ENCODE measurements at places on chromosomes 11 and 22. TPM values are rescaled to one million over a fixed set of nuclear protein-coding genes. Genes with fewer than 3 reads are reported as not detected.

Gene DEFB131B
- not detected for total RNA-seq

Gene SHISAL1
- total RNA-seq, result 13.1 TPM

Gene CCDC81
- total RNA-seq, result 1.1 TPM

Gene KRTAP5-9
- total RNA-seq, result not detected

Gene SORL1
- 1.5 TPM for total RNA-seq

Gene CATSPER1
- total RNA-seq, result 0.09 TPM

DNA sequence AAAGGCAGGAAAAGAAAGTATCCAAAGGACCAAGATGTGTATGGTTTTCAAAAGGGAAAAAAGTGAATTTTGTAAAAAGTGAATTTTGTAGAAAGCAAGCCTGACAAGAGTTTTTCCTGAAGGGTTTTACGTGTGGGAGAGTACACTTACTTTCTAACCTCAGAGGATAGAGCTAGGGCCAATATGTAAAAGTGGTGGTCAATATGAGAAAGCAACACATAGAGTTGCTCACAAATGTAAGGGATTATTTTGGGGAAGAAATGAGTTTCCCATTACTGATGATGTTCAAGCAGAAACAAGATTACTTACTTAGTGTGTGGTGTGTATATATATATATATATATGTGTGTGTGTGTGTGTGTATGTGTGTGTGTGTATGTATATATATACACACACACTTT is 162.5 kb downstream of the SWAP70 start:
- H3K36me3 ChIP-seq, result peaks cover 5% of the 10 kb centered on the region
- no peak for DNase-seq
- no peaks in the 10 kb centered on the region for H3K27me3 ChIP-seq

- H3K4me3 ChIP-seq, result no peak overlapping the region
- H3K4me1 ChIP-seq, result peaks cover 5% of the 10 kb centered on the region
- peaks cover 83% of the 10 kb centered on the region for H3K36me3 ChIP-seq
- no peak overlapping the region for H3K27ac ChIP-seq
- no peaks in the 10 kb centered on the region for H3K27me3 ChIP-seq
- DNase-seq, result peak; percentile 40
Observed at GRCh38 chr22:31436132-31436531, 36.7 kb downstream of the DRG1 start.

DNA sequence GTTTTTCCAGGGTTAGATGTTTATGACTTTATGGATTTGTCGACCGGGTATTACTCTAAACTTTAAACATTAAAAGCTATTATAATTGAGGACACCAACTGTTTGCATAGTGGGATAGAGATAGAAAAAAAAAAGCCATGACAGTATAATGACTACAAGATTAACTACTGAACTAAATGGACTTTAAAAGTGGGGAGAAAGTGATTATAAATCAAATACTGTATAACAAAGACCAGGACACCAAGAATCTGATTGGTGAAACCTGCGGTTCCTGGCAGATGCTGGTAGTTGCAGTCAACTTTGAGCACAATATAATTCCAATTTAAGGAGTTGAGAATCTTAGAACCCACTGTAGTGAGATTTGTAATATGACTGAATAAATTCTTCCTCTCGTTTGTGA is 2.5 kb downstream of the CRKL start:
- peak; percentile 11 for DNase-seq
- H3K36me3 ChIP-seq, result peaks cover 3% of the 10 kb centered on the region
- no peak overlapping the region for H3K27ac ChIP-seq
- no peaks in the 10 kb centered on the region for H3K27me3 ChIP-seq
- H3K4me1 ChIP-seq, result peaks cover 11% of the 10 kb centered on the region
- H3K4me3 ChIP-seq, result peak overlapping the region; percentile 13

GRCh38 chr22:24566899-24567511 is 11.2 kb downstream of the SNRPD3 start:
- peaks cover 57% of the 10 kb centered on the region for H3K36me3 ChIP-seq
- DNase-seq, result no peak
- H3K4me1 ChIP-seq, result peaks cover 6% of the 10 kb centered on the region
- H3K4me3 ChIP-seq, result no peak overlapping the region
- H3K27me3 ChIP-seq, result no peaks in the 10 kb centered on the region
- H3K27ac ChIP-seq, result no peak overlapping the region

DNA sequence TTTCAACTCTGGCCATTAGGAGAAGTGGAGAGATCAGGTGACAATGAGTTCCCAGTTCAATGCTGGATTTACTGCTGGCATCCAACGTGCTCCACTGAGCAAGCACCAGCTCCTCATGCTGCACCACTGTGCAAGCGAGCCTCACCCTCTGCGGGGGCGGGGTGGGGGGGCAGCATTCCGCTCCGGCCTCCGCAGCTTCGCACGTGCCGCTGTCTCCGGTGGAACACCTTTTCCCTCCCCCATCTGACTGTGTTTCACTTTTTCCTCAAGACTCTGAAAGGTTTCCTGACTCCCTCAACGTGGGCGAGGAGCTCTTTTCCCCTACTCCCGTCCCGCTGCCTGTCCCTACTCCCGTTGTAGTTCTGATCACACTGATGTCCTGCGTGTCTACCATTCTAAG is 835 bp upstream of the RHOD start:
- peaks cover 39% of the 10 kb centered on the region for H3K4me1 ChIP-seq
- H3K4me3 ChIP-seq, result no peak overlapping the region
- H3K27ac ChIP-seq, result peak overlapping the region; percentile 20
- H3K36me3 ChIP-seq, result no peaks in the 10 kb centered on the region
